ENCODE measurements at places on chromosomes 7 and 10. TPM values are rescaled to one million over a fixed set of nuclear protein-coding genes. Genes with fewer than 3 reads are reported as not detected.

DNA sequence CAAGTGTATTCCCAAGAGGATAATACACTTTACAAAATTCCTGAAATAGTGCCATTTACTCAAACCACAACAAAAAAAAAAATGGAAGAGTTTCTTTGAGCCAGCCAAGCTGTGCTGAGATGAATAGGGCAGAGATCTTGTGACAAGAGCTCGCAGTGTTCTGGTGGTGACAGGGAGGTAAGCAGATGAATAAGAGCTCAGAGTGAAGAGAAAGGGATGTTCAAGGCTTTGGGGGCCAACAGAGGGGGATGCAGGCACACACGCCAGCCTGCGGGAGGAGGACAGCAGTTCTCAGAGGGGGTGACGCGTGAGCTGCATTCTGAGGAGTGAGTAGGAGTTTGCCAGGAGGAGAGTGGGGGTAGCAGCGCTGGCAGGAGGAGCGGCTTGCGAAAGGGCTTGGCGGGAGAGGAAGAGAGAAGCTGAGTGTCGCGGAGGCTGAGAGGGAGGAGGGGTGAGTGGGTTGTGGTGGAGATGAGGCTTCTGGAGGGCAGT lies 194.4 kb upstream of the IMMP2L start:
- peaks cover 13% of the 10 kb centered on the region for H3K27me3 ChIP-seq
- no peak for DNase-seq
- H3K36me3 ChIP-seq = no peaks in the 10 kb centered on the region

DNA sequence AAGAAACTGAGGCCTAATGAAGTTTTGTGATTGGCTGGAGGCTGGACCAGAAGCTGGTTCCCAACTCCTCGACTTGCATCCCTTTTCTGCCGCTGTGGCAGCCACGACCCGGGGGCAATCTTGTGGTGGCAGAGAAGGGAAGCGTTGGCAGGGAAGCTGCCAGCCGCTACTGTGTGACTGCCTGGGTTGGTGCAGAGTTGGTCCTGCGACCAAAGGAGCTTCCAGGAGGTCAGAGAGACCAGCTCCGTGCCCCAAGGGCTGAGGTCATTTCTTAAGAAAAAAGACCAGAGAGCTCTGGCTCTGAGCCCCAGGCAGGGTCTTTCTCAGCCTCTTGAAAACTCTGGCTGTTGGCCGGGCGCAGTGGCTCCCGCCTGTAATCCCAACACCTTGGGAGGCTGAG lies 47.2 kb downstream of the PRF1 start:
- H3K36me3 ChIP-seq = no peaks in the 10 kb centered on the region
- peaks cover 19% of the 10 kb centered on the region for H3K4me1 ChIP-seq
- H3K27me3 ChIP-seq = no peaks in the 10 kb centered on the region
- no peak overlapping the region for H3K4me3 ChIP-seq
- DNase-seq = no peak

DNA sequence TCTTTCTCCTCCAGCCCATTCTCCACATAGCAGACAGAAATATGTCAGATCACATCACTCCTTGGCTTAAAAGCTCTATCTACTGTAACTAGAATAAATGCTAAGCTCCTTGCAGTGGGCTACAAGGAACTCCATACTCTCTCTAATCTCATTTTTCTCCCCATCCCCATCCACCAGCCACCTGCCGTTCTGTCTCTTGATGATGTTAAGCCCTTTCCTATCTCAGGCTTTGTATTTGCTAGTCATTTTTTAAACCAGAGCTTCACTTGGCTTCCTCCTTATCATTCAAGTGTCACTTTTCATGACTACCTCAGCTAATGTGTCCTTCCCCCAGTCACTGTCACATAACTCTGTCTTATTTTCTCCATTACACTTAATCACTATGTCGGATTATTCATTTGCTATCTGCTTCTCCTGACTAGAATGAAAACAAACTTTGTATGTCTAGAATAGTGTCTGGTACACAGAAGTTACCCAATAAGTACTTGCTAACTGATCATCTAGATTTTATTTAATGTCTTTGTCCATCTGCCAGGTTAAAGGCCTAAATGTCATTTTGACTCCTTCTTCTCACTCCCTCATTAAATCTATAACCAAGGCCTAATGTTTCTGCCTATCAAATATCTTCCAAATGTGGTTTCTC lies 87.2 kb upstream of the RPA3 start:
- no peaks in the 10 kb centered on the region for H3K27me3 ChIP-seq
- H3K4me1 ChIP-seq = no peaks in the 10 kb centered on the region
- H3K4me3 ChIP-seq = no peak overlapping the region
- no peak overlapping the region for H3K27ac ChIP-seq

- no peaks in the 10 kb centered on the region for H3K36me3 ChIP-seq
- H3K27ac ChIP-seq = no peak overlapping the region
- DNase-seq = no peak
- H3K4me3 ChIP-seq = no peak overlapping the region
- H3K4me1 ChIP-seq = peaks cover 7% of the 10 kb centered on the region
- peaks cover 4% of the 10 kb centered on the region for H3K27me3 ChIP-seq
Measured at GRCh38 chr7:17770710-17771375, 169.5 kb downstream of the SNX13 start.

DNA sequence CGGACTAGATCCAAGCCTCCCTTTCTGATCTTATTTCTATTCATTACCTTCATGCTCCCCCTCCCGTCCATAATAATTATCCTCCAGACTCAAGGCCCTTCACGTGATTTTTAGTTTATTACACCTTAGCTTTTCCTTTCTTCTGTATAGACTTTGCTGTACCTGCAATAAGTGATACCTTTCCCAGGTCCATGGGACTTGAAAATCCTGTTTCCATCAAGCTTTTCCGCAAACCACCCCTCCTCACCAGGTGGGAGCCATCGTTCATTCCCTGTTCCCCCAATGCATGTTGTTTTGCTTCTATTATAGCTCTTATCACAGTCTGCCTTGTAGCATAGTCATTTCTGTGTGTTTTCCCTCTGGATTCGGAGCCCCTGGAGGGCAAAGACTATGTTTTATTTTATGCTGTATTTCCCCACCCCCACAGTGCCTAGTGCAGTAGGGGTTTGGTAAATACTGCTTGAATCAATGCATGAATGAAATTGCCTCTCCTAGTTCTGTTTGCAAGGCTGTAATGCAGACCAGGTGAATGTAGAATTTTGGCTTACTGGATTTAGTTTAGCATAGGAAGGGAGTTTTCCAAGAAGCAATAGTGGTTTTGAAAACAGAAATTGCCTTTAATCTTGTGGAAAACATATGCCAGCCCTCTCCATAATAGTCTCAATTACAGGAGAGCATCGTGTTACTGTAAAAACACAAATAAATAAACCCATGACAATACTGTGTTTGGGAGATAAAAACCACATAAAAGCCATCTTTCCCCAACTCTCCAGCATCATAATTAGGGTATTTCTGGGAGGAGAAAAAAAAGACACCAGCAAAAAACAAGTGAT lies 213.4 kb downstream of the AUTS2 start:
- peaks cover under 1% of the 10 kb centered on the region for H3K27me3 ChIP-seq
- H3K27ac ChIP-seq = no peak overlapping the region
- no peaks in the 10 kb centered on the region for H3K36me3 ChIP-seq
- H3K4me1 ChIP-seq = no peaks in the 10 kb centered on the region

Gene CLDN4
- not detected for total RNA-seq

Gene GPR37
- not detected for total RNA-seq
